ENCODE measurements at places on chromosomes 6 and 20.

DNA sequence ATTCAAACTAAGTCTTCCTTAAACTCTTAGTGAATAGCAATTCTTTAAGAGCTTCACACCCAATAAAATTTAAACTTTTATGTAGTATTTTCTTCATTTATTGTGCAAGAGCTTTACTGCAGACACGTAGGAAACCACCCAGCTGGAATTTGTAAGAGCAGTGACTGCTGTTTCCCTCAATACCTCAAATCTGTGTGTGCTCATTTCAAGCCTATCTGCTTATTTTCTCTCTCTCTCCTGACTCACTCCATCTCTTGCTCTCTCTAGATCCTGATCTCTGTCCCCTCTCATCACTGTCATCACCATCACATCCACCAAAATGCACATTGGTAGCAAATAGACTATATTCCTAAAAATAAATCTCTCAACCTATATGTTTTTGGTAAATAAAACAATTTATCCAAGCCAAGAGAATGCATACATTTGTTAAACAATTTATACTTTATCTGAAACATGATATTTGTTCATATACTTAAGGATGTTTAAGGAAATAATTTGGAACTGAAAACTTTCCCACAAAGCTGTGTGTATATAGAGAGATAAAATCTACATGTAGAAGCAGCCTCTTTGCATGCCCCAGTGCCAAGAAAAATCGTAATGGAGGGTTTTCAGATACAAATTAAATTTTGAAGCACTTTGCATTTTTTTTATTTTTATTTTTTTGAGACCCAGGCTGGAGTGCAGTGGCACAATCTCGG, 273.0 kb downstream of the TFAP2A start:
- no peak for DNase-seq

DNA sequence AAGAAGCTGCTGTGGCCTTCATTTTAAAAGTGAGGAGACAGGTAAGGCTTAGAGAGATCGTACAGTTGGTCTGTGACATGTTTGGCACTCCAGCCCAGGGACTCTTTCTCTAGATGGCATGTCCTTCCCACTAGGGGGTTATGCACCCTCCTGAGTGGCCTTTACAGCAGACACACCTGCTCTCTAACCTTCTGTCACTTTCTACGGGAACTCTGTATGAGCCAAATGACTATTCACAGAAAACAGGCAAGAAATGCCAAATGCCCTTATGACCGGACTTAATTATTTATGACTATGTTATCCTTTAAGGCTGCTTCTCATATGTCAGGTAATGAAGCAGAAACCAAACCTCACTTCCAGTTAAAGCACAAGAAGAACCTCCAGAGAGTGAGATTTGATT, 91.2 kb downstream of the MAP3K5 start:
- peak; percentile 75 for DNase-seq

DNA sequence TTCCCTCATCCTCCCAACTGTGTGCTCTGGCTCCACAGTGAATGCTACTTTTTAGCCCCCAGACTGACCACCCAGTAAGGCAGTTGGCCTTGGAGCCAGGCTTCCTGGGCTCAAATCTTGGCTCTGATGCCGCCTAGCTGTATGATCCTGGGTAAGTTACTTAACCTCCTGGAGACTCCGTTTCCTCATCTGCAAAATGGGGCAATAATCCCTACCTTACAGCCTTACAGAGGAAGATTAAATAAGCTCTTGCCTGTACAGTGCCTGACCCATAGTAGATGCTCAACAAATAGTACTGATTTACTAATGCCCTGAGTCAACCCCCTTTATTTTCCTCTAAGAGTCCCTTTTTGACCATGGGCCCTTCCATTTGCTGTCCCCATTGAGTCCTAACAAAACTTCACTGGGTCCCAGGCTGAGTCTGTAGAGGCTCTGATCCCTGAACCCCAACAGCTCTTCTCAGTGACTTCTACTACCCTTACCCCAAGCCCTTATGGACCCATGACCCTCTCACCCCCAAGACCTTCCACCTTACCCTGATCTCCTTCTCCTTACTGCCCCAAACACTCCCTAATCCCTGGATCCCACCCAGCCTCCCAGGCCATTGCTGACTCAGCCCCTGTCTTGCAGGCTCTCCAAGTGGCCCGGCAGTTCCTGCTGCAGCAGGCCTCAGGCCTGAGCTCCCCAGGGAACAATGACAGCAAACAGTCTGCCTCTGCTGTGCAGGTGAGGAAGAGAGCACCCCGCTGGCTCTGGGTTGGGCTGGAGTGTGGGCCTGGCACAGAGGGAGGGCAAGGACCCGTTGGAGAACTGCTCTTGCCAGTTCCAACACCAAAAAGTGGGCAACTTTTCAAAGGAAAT, 31.4 kb downstream of the FOXP4 start:
- DNase-seq: no peak

GRCh38 chr20:44728801-44729443, 13.8 kb downstream of the CCN5 start:
- no peak for DNase-seq

DNA sequence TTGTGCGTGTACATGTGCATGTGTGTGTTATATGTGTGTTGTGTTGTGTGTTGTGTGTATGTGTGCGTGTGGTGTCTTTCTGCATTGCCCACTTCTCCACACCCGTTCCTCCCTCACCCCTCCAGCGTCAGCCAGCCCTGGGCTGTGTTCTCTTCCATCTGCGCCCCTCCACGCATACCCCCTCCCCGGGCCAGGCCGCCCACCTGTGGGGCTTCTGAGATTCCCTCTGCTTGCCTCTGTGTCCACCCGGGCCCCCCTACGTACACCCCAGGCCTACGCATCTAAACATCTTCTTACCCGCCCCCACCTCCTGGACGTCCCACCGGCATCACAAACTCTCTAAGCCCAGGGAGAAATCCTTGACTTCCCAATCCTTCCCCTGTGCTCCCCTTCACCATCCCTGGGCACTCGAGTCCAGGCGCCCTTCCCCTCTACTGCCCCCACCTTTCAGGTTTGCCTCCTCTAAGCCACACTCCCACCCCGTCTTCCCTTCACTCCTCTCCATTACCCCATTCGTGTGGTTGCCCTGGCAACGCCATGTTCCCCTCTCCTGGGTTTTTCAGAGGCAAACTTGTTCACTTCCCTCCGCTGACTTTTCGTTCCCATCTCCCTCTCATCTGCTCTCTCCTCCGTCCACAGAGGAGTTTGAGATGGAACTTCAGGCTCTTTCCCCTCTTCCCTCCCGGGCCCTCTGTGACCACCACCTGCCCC, 81.7 kb upstream of the NNAT start:
- DNase-seq: no peak

DNA sequence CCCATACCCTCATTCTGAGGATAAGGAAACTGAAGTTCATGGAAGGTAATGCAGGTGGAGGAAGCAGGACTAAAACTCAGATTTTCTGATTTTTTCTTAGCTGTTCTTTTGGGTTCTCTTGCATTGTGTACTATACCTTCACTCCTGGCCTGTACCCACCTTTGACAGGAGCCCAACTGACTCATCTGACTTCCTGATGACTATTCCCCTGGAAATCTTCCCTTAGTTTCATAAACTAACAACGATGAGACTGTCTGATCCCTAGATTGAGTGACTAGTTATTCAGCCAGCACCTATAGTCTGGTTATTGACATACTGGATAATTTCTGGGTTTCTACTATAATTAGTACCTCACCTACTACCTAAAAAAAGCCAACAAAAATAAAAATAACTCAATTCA, 10.1 kb downstream of the CRYBG1 start:
- DNase-seq: no peak

DNA sequence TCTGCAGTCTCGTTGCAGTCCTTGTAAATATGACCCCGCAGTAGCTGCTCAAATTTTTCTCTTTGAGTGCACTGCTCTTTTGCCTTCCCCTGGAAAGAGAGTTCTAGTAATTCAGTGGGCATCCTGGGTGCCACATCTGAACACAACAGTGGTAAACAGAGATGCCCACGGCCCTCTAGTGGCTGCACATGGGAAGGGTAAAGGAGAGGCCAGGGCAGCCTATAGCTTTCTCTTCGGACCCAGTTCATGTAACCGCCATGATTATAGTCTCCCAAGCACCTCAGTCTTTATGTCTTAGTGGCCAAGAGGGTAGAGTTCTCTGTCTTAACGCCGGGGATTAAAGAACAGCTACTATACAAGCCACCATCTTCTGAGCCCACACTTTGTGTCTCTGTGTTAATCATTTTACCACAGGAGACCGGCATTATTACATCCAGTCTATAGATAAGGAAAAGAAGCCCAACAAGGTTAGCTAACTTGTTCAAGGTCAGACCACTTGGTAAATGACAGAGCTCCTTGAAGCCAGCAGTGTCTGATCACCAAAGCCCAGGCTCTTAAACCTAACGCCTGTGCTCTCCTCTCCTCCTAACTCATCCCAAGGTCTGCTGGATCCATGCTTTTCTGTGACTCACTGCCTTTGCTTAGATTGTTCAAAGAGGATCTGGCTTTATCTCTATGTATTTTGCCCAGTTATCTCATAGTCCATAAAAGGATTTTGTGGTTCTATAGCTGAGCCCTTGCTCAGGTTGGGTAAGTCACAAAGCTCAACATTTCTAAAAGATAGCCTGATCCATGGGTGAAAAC, 81.8 kb downstream of the ISM1 start:
- DNase-seq: peak; percentile 38

GRCh38 chr6:146498309-146498708, 45.3 kb upstream of the RAB32 start:
- DNase-seq: no peak

DNA sequence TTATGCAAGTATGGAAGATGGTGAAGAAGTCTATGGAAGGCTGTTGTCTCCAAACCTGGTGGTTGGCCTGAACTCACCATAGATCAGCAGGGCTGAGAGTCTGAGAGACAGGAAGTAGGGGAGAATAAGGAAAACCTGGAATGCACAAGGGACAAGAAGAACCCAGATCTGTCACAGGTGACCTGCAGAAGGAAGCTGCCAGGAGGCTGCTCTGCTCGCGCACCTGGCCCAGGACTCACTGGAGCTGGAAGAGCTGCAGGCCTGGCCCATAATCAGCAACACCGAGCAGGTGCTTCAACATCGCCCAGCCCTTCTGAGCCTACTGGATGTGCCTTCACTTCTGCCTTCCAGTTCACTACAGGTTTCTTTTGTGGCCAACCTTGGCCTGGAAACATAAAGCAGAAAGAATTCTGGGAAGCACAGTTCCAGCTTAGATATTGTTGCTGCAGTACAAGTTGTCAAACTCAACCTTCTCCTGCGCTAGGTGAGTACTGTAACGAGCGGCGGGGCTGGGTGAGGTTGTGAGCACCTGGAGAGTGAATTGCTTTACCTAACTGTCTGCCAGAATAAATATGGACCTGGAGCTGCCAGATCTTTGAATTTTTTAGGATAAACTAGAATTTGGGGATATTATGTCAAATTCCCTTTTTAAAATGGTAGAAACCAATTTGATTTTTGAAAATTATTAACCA, 82.4 kb downstream of the CDH26 start:
- DNase-seq: no peak

GRCh38 chr20:31472395-31473330, 2.3 kb downstream of the DEFB124 start:
- DNase-seq: no peak

DNA sequence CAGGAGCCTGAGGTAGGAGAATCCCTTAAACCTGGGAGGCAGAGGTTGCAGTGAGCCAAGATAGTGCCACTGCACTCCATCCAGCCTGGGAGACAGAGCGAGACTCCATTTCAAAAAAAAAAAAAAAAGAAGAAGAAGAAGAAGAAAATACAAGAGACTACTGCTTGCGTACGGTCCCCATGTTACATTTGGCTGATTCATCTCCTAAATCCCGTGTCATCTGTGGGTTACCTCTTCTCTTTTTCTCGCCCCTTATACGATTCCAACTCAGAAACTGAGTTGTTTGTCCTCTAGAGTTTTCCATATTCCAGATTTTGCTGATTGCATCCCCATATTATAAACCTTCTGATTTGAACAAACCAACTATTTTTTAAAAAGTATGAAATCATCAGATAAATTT, 62.4 kb upstream of the NELFCD start:
- no peak for DNase-seq

DNA sequence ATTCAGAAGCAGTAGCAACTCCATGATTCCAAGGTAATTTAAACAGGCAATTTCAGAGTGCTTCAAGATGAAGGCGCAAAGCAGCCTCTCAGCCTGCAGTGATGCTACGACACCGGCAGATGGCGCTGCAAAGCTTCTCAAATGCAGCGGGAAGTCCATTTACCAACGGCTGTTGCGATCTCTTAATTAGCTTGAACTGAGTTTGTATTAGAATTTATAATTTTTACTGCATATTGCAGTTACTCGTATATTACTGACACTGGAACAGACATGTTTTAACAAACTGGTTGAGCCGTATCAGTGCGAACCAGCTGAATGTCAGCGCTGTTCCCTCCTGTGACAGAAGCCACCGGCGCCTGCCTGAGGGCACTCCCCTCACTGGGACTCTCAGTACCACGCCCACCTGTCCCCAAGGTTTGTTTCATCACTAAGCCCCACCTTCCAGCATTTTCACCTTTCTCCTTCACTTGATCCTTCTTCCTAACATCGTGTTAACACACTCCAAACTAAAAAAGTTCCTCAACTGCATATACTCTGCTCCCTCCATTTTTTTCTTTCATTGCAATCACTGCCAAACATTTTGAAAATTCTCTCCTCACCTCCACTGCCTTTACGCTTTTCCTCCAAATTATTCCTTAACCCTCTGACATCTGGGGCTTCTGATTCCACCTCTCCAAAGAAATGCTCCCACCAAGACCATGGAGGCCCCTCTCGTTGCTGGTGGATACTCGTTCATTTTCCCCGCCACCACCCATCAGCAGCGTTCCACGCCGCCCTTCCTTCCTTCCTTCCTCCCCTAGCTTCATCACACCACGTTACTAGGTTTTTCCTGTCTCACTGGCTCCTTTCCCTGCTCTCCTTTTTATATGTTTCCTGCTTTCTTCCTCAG, 14.5 kb downstream of the GNL1 start:
- peak; percentile 89 for DNase-seq

DNA sequence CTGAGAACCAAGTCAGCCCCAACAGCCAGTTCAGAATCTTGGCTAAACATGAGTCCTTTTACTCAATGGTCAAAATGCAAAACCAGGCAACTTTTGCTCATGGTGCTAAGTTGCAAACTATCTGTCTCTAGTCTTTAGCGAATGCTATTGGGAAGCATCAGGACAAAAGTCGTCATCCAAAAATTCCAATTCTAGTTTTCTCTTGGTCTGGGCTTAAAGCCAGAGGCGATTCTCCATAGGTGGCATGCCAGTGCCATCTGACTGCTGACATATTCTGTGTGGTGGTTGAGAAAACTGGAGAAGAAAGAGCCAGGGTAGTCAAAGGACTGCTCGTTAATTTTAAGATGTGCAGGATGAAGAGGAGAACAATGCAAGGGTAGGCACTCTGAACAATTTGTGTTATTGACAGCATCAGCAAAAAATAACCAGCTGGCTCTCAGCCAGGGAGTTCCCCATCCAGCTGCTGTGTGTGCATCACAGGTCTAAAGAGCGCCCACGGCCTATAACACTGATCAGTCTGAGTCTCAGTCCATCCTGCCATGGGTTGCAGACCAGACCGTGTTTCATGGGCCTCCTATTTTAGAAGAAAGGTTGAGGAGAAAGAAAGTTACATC, 313.6 kb downstream of the ALDH8A1 start:
- peak; percentile 52 for DNase-seq

All from cerebellar cortex (tissue), 1 donor.